ENCODE measurements at places on chromosomes 12 and 14.

- DNase-seq: no peak
Measured at GRCh38 chr14:72812292-72812851, 81.5 kb downstream of the DPF3 start.

DNA sequence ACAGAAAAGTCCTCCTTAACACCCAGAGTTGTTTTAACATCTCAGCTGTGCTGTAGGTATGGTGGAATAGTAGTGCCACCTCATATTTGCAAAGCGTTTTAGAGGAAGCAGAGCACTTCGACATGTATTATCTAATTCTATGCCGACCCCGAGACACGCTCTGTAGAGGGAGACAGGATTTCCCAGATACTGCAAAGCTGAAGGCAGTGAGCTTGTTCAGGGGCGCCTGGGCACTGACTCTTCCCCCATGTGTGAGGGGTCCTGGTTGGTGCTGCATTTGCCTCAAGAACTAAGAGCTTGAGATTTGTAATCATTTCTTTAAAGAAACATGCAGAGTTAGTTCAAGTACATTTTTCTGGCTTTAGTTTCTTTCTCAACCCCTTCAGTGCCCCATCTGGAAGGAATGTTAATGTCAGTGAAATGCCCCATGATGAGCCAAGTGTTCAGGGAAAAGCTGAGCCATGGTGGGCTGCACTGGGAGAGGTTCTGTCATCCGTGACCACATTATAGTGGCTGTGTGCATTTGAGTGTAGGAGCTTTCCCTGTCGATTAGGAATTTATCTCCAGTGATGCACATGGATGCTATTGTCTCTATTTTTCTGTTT, 66.3 kb downstream of the MBIP start:
- no peak for DNase-seq

DNA sequence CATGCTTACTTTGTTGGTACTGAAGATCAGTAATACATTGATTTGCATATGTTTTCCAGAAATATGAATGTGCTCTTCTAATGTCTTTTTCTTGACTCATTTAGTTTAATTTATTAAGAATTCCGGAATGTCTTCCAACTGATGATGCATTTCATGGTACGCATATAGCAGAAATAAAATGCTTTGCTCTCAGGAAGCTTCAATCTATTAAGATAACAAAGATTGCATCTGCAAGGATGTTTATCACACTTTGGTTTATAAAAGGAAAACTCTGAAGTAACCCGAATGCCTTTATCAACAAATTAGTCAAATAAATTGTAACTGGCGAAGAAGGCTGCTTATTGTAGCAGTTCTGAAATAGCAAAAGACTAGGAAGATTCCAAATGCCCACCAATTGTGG, 166.4 kb upstream of the LMNTD1 start:
- no peak for DNase-seq

DNA sequence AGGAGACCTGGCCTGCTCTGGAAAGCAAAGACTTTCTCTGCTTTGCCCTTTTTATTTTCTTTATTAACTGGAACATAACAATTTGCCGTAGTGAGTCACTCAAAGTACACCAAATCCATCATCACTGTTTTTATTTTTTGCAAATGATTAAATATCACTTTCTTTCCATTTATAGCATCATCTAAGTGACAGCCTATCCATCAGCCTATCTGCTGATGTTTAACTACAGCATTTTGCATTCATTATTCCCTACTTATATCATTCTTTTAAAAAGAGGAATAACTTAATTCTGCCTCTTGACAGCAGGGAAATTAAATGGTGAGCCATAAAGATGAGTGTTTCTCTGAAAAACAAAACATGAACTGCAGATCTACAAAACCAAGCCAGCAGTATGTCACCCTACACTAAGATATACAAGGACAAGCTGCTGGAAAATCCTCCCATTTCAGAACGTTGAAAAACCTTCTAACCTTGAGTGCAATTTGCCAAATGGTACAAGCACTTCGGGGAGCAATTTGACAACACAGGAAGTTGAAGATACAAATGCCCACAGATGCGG, 821.3 kb upstream of the TMEM132C start:
- DNase-seq: no peak

DNA sequence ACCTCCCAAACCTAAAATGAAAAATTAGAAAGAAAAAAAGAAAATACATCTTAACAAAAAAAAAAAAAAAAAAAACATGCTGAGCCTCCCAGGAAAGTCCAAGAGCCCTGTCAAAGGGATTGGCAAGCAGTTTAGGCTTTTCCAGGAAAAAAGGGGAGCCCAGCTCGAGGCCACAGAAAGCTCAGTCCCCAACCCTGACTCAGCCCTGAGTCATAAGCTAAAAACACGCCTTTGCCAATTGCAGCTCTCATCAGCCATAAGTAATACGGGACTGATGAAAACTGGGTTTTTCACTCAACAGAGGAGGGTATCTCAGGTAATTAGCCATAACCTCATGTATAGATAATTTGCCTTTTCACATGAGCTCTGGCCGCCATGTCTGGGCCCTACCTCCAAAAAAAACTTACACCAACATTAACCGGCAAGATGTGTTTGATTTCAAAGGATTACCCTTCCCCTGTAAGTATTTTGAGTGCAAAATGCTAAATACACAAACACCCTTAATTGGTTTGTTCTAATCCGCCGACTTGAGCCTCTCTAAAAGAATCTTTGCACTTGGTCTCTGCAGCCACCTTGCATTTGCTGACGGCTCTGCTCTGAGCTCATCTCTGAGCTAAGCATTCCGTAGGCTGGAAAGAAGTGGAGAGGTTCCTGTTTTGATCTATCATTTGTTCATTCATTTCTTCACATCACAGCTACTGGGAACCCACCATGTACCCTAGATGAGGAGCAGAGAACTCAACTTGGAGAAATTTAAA, 319.2 kb downstream of the BCL11B start:
- peak; percentile 9 for DNase-seq
